Cardiac septum (tissue), 1 donor: ENCODE measurements at places on chromosomes 11 and 22. TPM values are rescaled to one million over a fixed set of nuclear protein-coding genes. Genes with fewer than 3 reads are reported as not detected.

DNA sequence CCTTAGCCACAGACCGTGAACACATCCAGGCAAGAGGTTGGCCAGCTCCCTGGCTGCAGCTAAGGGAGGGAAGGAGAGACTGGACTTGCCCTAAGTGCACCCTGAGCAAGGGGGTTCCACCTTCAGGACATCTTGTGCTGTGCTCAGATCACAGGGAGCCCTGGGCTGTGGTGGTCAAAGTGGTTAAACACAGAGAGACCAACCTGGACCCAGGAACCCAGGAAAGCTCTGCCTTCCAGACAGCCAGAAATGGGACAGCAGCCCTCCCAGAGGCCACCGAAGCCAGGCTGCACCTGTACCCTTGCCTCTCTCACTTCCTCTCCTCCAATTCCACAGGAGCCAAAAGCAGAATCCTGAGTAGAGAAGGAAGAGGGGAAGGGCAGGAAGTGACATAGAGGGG, 105.2 kb upstream of the TMEM45B start:
- no peak for DNase-seq

DNA sequence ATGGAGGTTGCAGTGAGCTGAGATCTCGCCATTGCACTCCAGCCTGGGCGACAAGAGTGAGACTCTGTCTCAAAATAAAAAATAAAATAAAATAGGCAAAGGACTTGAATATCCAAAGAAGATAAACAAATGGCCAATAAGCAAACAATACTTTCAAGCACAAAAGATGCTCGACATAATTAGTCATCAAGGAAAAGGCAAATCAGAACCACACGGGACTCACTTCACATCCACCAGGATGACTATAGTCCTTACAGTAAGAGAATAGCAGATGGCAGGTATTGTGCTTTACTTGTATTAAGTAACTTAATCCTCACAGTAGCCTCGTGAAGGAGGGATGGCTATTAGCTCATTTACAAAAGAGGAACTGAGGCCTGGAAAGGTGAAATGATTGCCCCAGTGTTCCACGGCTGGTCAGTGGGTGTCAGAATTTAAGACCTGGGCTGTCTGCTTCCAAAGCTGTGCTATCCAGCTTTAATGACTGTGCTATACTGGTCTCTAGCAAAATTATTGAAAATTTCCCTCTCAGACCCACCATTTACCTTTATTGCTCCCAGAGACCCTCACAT, 40.2 kb upstream of the RBFOX2 start:
- no peak for DNase-seq

- no peak for DNase-seq
Observed at GRCh38 chr22:45580726-45581381, 78.2 kb downstream of the FBLN1 start.

DNA sequence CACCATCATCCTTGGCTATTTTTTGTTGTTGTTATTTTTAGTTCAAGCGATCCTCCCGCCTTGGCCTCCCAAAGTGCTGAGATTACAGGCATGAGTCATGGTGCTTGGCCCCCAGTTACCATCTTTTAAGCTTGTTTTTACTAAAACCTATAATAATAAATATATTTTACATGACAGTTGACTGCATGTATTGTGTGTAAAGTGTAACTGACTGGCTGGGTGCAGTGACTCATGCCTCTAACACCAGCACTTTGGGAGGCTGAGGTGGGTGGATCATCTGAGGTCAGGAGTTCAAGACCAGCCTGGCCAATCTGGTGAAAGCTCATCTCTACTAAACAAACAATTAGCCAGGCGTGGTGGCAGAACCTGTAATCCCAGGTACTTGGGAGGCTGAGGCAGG, 386.2 kb downstream of the TENM4 start:
- DNase-seq: no peak

DNA sequence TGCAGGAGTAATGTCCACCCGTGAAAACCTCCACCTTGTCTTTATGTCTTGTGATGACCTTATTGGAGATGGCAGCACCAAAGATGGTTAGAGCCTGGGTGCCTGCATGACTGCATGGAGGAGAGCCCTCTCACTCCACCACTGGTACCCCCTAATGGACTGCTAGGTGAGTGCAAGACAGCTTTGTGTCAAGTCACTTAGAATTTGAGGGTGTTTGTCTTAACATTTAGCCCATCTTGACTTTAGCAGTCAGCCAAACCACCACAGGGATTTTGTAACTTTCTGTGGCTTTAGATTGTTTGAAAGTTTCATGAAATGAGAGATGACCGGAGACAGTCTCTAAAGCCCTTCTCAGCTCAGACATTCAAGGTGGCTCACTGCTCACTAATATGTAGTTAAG, 232.9 kb upstream of the NCAM1 start:
- no peak for DNase-seq

DNA sequence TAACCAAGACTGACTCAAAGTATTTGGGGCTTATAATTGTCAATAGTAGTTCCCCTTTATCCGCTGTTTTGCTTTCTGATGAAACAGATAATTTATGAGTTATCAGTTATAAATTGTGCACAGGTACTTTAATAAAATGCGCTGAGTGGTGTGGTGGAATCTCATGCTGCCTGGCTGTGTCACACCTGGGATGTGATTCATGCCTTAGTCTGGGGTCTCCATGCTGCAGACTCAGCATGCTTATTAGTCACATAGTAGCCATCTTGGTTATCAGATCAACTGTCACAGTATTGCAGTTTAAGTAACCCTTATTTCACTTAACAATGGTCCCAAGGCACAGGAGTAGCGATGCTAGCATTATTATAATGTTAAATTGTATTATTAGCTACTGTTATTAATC, 995.2 kb downstream of the NTM start:
- DNase-seq: no peak

DNA sequence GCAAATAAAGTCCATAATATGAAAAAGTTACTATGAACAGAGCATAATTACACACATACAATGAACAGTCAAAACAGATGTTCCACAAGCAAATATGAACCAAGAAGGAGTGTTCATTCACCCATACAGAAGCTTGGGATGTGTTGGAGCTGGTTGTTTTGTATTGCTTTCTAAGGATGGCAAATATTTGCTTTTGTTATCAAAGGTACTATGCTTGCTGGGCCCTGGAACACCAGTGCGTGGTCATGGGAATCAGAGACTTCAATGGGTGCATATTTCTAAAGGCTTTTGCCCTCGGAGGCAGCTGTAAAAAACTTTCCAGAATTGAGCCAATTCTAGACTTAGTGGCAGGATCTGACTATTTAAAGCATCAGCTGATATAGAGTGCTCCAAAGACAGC, 85.1 kb downstream of the BARX2 start:
- DNase-seq: no peak

GRCh38 chr11:44171518-44171917, 76.0 kb downstream of the EXT2 start:
- no peak for DNase-seq

Gene HTR3B
- total RNA-seq: not detected

DNA sequence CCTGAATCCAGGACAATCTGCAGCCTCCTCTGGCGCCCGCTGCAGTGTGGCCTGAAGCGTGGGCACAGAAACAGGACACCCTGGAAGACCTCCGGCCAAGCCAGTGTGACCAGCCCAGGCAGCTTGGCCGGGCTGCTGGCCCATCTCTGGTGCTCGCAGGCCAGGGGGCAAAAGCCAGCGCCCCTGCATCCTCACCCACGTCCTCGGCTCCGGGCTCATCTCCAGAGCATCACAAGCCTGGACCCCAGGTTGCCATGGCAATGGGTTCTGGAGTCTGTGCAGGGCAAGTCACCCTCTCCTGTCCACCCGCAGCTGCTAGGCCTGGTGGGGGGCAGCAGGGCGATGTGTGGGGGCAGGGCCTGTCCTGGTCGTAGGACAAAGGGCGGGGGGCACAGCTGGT, 9.3 kb upstream of the PDGFB start:
- DNase-seq: no peak

Gene TNNT3
- 41.5 TPM for total RNA-seq

- DNase-seq: no peak
Observed at GRCh38 chr11:16771350-16772140, 33.1 kb downstream of the C11orf58 start.

DNA sequence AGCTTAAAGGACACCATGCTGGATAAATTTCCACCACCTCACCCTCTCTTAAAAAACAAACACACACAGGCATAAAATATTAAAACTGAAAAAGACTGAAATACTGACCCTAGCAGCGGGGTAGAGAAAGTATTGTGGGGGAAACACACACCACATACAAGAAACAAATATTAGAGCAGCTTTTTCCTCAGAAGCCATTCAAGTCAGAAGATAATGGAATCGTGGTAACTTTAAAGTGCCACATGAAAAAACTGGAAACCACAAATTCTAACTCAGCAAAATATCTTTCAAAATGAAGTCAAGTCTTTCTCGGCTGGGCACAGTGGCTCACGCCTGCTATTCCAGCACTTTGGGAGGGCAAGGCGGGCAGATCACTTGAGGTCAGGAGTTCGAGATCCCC, 223.2 kb downstream of the DYNC2H1 start:
- no peak for DNase-seq

Gene GP1BB
- 5.5 TPM for total RNA-seq

GRCh38 chr11:46378296-46378695, 3.2 kb upstream of the MDK start:
- DNase-seq: no peak

GRCh38 chr11:8932564-8933180, at the start of gene C11orf16:
Gene C11orf16, minus strand, starts transcription at chr11:8932947. Its CDS starts 639 bp downstream, at chr11:8932308.
- no peak for DNase-seq

GRCh38 chr11:104619751-104620150, 278.5 kb downstream of the CASP12 start:
- DNase-seq: no peak

- DNase-seq: no peak
Observed at GRCh38 chr11:132892876-132893275, 639.4 kb downstream of the OPCML start.

DNA sequence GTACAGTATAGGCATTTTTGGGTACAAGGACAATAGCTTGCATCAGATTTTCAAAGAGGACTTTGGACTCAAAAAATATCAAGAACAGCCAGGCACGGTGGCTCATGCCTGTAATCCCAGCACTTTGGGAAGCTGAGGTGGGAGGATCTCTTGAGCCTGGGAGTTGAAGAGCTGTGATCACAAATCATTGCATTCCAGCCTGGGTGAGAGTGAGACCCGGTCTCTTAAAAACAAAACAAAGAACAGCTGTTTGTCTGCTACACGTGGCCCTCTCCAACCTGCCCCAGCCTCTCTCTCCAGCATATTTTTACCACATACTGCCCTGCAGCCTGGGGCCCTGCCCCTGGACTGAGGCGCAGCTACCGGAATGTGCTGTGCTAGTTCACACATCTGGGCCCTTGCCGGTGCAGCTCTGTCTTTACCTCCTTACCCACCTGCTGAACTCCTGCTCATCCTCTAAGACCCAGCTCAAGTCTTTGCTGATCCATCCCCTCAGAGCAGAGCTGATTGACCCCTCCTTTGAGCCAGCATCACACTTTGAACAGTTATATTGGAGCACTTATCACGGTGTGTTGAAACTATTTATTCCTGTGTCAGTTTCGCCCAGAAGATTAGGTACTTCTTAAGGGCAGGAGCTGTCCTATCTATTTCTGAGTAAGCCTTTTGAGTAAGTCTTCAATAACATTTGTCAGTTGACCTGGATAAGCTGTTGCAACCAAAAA, 29.4 kb downstream of the GRIK4 start:
- no peak for DNase-seq

Gene DKK3
- 980 TPM for total RNA-seq

Gene APOBEC3B
- total RNA-seq: 0.54 TPM

Gene MIOX
- total RNA-seq: not detected

Gene AGBL2
- total RNA-seq: 1.2 TPM

DNA sequence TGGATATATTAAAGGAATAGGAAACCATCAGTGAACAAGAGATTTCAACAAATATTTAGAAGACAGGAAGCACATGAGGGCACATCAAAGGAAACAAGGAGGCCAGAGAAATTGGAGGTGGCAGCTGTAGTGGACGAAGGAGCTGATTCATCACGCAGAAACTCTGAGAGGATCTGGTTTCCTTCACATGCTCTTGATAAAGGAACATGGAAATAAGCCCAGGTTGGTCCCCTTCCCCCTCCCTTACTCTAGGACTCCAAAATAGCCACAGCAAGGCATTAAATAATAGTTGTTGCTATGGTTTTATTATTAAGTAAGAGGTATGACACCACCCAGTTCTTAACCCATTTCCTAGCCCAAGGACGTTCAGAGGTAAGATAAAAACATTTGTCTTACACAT, 11.3 kb downstream of the IZUMO1R start:
- DNase-seq: no peak

Gene B3GAT3
- total RNA-seq: 16.0 TPM
